Activated naive CD4-positive, alpha-beta T cell treated with anti-CD3 and anti-CD28 coated beads for 36 hours (primary cell): ENCODE measurements at places on chromosomes 12 and 14.

DNA sequence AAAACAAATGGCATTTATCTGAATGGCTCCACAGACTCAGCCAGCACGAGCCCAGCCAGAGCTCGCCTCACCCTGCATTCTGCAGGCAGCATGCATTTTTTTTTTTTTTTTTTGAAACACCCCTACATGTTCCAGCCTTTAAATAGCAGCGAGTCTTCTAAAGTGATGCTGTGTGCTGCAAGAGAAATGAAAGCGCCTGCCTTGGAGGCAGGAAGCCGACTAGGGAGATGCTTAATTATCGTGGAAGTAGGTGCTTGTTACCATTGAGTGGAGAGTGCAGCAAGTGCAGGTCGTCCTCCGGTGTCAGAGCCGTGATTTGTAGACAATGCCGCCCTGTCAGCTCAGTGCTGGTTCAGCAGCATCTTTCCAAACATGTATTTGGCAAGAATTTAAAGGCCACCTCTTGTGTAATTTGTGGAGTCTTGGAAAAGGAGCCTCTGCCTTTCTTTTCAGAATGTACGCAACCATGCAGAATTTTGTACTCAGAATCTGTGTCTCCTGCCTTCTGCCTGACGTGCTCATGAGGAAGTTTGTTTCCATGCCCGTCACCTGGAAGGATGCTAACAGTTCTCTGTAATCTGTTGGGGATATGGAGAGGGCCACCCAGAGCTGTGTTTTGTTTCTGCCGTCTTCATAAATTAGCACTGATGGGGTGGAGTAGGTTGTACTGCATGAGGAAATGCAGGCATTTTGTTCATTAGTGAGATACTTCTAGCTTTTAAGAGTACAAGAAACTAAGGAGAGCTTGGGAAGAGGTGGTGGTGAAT lies 345.9 kb upstream of the RGS6 start:
- no peak for DNase-seq

GRCh38 chr14:30596935-30597334 lies 25.2 kb upstream of the SCFD1 start:
- no peak for DNase-seq

DNA sequence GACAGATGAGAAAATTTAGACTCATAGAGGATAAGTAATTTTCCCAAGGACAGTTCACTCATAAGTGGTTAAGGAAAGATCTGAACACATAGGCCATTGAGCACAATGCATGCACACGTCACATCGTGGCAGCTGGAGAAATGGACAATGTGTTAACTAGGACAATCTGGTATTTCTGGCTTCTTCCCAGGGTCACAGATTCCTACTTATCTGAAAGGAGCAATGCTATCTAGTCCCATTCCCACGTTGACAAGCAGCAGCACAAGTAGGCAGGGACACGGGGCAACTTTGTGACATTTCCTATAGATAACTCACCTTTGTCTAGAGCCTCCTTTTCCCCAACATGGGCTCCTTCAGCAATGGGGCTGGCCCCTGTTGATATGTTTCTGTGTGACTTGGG lies 6.7 kb upstream of the CMAS start:
- no peak for DNase-seq

DNA sequence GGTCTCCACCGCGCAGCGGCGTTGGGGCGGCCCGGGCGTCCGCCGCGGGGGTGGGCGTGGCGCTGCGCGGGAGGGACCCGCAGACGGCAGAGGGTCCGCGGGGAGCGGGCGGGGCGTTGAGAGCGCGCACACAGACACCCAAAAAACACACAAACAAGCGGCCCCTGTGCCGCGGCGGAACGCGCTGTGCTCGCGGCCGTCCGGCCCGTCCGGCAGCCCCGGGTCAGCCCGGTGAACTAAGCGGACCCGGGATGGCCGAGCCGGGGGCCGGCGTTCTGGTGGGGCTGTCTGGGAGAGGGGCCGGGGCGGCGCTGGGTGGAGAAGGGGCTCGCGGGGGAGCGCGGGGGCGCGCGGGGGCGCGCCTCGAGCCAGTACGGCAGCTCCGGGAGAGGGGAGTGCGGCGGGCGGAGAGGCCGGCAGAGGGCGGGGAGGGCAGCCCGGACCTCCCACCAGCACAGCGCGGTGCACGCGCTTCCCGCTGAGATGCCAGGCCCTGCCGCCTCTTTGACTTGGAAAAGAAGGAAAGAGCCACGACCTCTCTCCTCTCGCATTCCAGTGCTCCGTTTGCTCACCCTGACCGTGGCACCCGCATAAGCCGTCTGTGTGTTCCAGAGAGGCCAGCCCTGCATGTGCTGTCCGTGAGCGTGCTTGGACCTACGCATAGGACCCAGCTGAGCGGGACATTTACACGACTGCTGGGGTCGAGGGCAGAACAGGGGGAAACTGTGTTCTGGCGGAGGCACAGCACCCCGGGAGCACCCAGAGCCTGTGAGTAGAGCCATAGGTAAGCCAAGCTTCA lies 10.3 kb downstream of the SLC6A12 start:
- no peak for DNase-seq

GRCh38 chr14:64234877-64235651 lies 59.1 kb downstream of the ESR2 start:
- DNase-seq: no peak

DNA sequence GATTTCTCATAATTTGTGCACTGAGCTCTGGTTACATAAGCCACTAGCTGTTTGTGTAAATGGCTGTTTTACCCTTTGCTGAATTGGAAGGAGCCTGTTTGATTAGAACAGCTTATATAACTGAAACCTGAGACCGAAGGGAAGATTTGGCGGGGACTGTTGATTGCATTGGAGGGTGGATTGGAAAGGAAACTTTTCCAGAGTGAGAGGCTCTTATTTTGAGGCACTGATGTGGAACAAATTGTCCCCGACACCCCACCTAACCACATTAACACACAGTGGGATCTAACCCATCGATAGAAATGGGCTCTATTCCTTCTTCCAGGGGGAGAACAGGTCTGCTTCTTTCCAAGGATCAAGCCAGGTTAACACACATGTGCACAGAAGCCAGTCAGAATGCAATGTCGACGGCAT lies 51.7 kb downstream of the TMEM30B start:
- DNase-seq: no peak

DNA sequence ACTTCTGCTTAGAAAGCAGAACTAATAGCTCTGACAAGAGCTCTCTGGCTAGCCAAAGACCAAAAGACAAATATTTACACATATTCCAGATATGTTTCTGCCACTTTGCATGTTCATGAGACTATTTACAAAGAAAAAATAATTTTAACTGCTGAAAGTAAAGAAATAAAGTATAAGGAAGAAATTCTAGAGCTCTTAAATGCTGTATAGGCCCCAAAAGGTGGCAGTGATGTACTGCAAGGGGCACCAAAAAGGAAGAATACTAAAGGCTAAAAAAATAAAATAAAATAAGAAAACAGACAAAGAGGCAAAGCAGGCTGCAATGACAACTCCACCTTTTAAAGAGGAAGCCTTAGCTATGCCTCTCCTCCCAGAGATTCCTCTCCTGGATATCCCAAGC lies 23.0 kb downstream of the KLRK1 start:
- no peak for DNase-seq

GRCh38 chr14:105389534-105389933 lies 8.8 kb upstream of the TEX22 start:
- DNase-seq: no peak

DNA sequence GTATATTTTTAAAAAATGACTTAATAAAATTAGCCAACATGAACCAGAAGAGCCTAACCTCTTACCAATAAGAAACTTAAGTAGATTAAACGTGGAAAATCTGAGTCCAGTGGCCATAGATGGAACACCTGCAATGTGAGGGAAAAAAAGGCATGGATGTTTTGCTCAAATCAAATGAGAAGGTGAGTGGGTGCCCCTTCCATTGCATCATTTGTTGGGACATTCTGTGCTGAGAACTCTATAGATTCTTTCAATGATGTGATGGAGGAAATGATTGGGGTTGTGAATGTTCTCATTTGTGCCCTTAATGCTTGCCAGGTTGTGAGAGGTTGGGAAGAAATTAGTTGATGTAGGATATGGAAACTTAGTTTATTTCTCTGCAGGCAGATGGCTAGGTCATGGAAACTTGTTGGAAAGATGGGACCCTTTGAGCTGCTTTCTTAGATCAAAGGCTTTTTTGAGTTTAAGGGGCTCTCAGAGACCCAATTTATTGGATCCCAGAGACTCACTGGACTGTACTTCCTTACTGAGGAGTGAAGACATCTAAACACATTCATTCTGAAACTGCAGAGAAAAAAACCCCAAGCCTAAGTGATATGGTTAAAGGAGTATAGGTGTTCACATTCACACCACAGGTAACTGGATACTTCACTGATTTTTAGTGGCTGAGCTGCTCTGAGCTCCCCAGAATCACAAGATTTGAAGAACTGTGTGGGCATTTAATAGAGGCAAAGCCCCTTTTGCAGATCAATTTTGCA lies 95.9 kb downstream of the DACT1 start:
- no peak for DNase-seq

GRCh38 chr14:51576879-51577278 lies 74.8 kb upstream of the FRMD6 start:
- DNase-seq: no peak

- DNase-seq: no peak
Observed at GRCh38 chr12:109961612-109962011, 34.6 kb downstream of the GIT2 start.

DNA sequence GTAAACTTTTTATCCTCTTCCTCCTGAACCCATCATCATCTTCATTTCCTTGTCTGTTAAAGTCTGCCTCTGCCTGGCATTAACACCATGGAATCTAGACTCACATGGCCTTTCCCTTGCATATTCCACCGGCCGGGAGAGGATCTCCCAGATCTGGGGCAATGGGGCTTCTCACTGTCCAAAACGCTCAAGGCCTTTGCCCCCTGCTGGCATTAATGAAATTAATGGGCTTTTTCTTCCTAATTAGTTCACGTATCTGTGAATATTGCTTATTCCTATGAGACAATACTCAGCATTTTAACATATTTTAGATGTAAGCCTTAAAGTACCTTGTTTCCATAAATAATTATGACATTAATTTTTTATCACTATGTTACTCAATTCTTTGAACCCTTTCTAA lies 42.9 kb upstream of the CAPRIN2 start:
- DNase-seq: no peak

DNA sequence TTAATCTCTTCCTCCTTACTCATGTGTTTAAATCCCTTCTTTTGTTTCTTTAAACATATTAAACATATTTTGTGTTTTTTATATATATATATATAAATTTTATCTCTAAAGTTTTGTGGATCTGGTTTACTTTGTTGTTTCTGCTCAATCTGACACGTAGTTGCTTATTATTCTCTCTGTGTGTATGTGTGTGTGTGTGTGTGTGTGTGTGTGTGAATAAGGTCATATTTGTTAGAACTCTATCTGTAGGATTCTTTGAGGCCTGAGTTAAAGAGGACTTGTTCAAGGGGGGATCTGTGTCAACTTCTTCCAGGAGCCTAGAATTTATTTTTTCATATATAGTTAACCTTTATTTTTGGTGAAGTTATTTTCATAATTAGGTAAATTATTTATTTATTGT lies 2.7 kb downstream of the GPR65 start:
- no peak for DNase-seq

DNA sequence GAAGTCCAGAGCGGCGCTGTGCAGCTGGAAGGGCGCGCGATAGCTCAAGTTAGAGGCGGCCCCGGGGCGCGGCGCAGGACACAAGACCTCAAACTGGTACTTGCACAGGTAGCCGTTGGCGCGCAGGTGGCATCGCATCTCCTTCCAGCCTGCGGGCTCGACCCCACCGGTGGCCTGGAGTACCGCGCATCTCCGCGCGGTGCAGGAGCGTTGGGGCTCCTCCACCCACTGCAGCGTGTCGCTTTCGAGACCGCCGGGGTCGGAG lies 553 bp downstream of the CLEC14A start:
- peak; percentile 14 for DNase-seq

GRCh38 chr14:89600950-89601826 lies 184.2 kb upstream of the FOXN3 start:
- no peak for DNase-seq

- no peak for DNase-seq
Observed at GRCh38 chr12:116975779-116976393, 65.1 kb downstream of the FBXW8 start.

DNA sequence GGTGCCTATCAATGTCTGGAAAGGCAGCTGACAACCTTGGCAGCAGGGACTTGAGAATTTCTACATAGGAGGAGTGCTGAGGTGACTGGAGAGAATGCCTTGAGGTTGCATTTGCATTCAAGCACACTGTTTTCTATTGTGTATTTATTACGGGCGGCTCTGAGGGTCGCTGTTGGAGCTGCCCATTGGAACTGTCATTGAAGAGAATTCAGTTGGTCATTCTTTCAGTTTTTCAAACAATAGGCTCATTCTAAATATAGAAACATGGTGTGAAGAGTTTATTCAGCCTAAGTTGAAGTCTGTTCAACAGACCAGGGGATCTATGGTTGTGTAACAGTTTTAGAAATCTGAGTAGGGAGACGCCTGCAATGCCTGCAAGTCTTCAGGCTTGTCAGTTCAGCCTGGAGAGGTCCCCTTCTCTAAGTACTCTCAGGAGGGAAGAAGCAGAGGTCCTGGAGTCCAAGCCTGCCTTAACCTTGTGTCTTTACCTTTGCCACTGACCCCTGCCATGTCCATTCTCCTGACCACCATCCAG lies 9.8 kb upstream of the ABHD12B start:
- DNase-seq: no peak
